Dermis blood vessel endothelial cell (primary cell): ENCODE measurements at places on chromosomes 6 and 20. TPM values are rescaled to one million over a fixed set of nuclear protein-coding genes. Genes with fewer than 3 reads are reported as not detected.

NRSN1 gene
- total RNA-seq, result not detected in 2 replicates

SLC22A16 gene
- not detected in 2 replicates for total RNA-seq

VIP gene
- 0.56 and 1.7 TPM in 2 replicates for total RNA-seq

MYLK4 gene
- 0.51 and 0.65 TPM in 2 replicates for total RNA-seq

SLC35F1 gene
- total RNA-seq, result not detected in 2 replicates

SLC17A3 gene
- total RNA-seq, result 0.17 and 0.28 TPM in 2 replicates

HELZ2 gene
- 54.8 and 64.0 TPM in 2 replicates for total RNA-seq

CALHM5 gene
- 2.5 and 3.4 TPM in 2 replicates for total RNA-seq

SLC52A3 gene
- 0.23 TPM in 1 of 2 replicates, not detected in the other for total RNA-seq

KIAA1755 gene
- total RNA-seq, result 0.05 and 0.51 TPM in 2 replicates

RAB44 gene
- under 0.01 TPM in 1 of 2 replicates, not detected in the other for total RNA-seq

GHRH gene
- not detected in 2 replicates for total RNA-seq

C20orf204 gene
- 11.2 and 13.3 TPM in 2 replicates for total RNA-seq

TCP11 gene
- 0.28 and 0.68 TPM in 2 replicates for total RNA-seq

- no peak for DNase-seq
Observed at GRCh38 chr6:144718431-144718830, 433.3 kb downstream of the UTRN start.

DNA sequence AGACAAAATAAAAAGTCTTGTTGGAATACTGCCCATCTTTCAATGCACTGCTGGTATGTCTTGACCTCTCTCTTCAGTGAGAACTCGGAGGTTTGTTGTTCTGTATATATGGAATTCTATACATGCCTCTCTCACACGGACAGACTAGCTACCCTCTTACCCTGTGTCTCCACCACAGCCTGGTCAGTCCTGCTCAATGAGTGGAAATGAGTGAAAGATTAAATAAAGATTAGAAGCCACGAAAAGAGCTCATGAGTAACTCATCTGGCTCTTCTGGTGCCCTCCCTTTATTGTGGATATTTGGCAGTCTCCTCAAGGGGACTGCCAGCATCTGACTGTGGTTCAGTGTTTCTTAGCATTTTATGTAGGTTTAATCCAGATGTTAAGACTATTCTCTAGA, 262.8 kb upstream of the MAP3K7 start:
- DNase-seq, result no peak

- no peak for DNase-seq
Observed at GRCh38 chr6:35360349-35361138, 18.2 kb downstream of the PPARD start.

GRCh38 chr6:13687917-13688351, 23.7 kb downstream of the RANBP9 start:
- DNase-seq, result no peak

GRCh38 chr6:7107578-7108195, at the start of gene RREB1:
Gene RREB1, plus strand, starts transcription at chr6:7107961. Its CDS starts 73,951 bp downstream, at chr6:7181912.
- peak; percentile 57 for DNase-seq

GRCh38 chr20:7665376-7665775, 274.9 kb downstream of the HAO1 start:
- no peak for DNase-seq

- no peak for DNase-seq
Observed at GRCh38 chr6:112522587-112522986, 175.5 kb downstream of the RFPL4B start.

DNA sequence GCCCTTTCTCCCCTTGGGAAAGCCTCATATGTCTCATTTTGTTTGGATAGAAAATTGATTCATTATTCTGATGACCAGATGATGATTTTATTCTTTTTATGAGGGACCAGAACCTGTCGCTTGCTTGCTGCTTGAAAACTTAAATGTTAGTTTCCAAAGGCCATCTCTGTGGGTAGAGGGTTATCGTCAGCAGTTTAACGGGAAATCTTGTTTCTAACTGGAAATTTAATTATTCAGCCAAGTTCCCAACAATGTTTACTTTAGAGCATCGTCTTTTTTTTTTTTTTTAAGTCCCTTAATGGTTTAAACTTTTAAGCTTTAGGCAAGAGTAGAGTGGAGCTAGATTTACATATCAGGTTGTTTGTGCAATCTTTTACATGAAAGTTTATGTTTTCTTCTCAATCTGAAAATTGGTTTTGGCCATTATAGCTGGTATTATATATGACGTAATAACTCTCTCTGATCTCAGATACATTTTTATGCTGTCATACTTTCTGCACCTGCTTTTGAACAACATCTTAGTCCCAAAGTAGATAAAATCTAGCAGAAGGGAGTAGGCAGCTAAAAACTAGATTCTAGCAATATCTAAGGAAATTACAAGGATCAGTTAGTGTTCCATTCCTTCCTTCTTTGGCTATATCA, 93.9 kb downstream of the FOXO3 start:
- no peak for DNase-seq

- DNase-seq, result no peak
Observed at GRCh38 chr20:10579942-10580341, 93.9 kb downstream of the JAG1 start.

- no peak for DNase-seq
Observed at GRCh38 chr20:62523473-62524203, 47.8 kb upstream of the GATA5 start.

DNA sequence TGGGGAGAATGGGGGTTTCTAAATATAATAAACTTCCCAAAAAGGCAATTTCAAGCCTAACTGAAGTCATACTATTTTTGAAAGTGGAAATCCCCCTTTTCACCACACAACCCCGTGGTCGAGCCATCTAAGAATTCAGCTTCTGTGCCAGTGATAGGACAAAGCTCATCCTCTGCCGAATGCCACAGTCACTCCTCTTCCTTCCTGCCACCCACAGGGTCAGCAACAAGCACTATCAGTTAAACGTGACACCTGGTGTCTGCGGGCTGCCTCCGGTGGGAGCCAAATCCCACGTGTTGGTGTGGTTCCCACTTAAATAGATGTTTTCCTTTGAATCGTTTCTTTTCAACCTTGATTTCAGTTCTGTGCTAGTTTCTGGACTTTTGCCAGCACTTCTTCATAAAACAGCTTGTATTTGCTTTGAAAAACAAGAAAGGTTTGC, 60.7 kb downstream of the TNFAIP3 start:
- DNase-seq, result peak; percentile 51

- no peak for DNase-seq
Observed at GRCh38 chr6:74312081-74312480, 616.1 kb downstream of the CD109 start.

DNA sequence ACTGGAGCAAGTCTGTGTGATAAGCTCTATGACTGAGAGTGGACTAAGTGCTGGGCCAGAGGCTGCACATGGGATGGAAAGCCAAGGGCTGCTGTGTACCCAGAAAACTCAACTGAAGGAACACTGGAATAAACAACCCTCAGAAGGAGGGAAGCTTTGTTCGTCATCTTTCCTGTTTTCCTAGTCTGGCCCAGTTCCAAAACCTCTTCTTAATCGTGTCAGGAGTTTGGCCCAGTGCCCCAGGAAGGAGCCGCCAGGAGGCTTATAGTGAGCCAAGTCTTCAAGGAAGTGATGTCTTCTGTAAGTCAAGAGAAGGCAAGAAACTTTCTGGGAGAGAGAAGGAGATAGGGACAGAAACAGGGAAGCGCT, 23.3 kb upstream of the TOP1 start:
- peak; percentile 97 for DNase-seq

- no peak for DNase-seq
Observed at GRCh38 chr6:87586371-87587077, 3.3 kb downstream of the RARS2 start.

- no peak for DNase-seq
Observed at GRCh38 chr6:46381057-46381456, 110.2 kb downstream of the RCAN2 start.

DNA sequence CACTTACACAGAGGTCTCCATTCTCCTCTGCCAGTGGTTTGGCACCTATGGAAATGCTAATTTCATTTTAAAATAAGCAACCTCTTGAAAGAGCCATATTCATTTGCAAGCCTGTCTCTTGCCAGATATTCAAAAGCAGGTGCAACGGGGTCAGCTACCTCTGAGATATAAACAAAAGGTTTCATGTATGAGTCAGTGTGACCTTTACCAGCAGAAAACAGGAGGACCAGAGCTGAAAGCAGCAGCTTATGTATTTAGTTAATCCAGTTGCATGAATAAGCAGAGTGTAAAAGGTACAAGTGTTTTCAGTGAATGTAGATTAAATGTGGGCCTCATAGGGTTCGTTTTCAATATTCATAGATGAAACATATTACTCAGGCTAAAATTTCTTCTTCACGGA, 56.0 kb downstream of the TENT5A start:
- DNase-seq, result peak; percentile 2

DNA sequence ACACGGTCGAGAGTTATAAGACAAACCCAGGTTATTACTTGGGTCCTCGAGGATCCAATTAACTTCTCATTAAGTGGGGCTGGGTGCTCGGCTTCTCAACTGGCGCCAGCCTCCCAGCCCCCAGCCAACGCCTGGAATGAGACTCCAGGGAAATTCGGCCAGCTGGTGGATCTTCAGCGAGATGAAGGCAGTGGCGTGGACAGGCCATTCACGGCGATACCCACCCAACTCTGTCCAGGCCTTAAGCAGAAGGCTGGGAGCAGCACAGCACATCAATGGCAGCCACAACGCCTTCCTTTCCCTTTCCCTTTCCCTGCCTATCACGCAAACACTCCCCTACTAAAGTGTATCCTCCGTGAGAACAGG, 868 bp downstream of the METTL24 start:
- peak; percentile 3 for DNase-seq

DNA sequence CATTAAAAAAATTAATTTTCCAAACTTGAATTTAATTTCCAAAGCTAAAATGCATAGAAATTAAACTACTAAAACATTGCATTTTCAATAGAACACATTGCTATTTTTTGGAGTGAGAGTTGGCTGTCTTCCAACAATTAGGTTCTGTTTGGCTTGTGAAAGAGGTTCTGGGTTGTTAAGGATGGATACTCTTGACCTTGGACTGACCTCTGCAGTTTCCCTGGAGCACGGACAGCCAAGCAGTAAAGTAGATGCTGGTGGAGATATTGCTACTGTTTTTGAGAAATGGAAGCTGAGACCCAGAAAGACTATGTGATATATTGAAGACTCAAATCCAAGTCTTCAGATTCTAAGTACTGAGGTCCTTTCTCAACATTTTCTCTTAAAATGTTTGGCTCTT, 95.9 kb upstream of the CHD6 start:
- DNase-seq, result no peak

DNA sequence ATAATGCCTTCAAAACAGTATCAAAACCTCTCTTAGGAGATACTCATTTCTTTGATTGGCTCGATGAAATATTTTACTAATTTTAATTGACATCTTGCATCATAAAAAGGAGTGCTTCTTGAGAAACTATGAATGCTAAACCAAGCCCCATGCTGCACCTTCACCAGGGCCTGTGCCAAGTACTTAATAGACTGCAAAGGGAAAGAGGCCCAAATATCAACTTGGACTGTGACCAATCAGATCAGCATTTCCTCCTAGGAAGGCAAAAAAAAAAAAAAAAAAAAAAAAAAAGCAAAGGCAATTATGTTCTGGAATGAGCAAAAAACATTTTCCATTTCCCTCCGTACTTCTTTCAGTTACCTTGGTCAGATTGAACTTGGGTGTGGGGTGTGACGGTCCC, 253.0 kb upstream of the SOX4 start:
- DNase-seq, result peak; percentile 46

GRCh38 chr6:143125864-143126573, 65.3 kb downstream of the AIG1 start:
- no peak for DNase-seq

GRCh38 chr6:166003569-166003968, 164.1 kb downstream of the TBXT start:
- no peak for DNase-seq

DNA sequence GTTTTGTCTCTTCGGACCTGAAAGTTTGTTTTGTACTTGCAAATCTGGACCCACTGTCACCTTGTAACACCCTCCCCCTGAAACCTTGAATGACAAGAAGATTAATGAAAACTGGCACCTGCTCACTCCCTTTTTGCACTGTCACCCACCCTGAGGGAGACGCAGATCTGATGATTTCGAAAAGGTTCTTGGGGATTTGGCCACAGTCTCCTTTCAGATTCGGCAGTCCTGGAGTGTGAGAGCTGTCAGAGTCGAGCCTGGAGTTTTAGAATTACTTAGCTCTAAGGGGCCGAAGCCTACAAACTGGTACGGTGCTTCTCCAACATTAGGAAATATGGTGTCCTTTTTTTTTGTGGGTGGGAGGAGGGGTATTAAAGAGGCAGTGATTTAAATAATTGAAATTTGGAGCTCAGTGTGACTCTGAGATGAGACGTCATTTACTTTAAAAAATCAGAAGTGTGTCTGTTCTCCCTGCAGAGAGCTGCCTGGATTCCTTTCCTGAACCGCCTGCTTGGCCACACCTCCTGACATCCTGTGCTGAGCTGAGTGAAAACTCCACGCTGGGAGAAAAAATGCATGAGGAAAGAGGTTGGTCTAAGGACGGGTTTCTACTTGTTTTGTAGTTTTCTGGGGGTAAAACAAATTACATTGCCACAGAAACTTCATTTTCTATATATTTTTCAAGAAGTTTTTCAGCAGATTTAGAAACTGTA, 447.0 kb upstream of the CDH4 start:
- DNase-seq, result no peak

DNA sequence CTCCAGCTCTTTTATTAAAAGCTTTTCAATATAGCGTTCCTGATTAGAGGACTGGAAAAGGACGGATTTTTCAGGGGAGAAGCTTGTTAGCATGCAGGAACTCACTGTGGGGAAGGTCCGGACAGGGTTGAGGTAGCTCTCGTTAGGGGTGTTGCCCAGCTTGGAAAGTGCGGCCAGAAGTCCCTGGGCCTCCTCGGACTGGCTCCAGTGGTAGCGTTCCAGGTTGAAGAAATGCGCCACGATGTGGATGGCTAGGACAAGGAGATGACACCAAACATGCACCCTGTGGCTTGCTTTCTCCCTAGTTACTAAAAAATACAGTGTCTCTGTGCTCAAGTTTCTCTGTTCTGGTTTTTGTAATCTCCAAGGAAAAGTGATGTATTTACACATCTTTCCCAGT, 12.5 kb downstream of the NOX3 start:
- no peak for DNase-seq

GRCh38 chr6:30682143-30683117, 4.0 kb downstream of the PPP1R18 start:
- DNase-seq, result peak; percentile 94

DNA sequence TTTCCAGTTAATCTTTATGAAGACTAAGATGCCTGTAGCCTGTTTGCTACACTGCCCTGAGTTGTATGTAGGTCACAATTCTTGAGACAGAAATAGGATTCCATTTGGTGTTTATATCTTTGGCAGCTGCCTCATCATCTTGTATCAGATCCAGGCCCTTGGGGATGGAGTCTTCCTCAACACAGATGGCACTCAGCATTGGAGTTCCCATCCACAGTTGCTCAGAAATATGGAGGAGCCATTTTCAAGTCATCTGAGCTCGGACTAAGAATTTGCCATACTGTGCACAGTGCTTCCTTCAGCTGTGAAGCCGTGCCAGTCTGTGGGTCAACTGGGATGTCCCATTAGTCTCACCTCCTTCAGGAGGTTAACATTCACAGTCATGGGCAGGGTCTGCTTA, 156.6 kb downstream of the ZDHHC14 start:
- DNase-seq, result no peak
